ENCODE measurements at places on chromosomes 13 and 19. TPM values are rescaled to one million over a fixed set of nuclear protein-coding genes. Genes with fewer than 3 reads are reported as not detected.

Gene GDF15
- total RNA-seq, result not detected

Gene ZNF429
- total RNA-seq, result 17.9 TPM

Gene PALM
- 2.0 TPM for total RNA-seq

Gene PGLYRP1
- not detected for total RNA-seq

Gene FBN3
- not detected for total RNA-seq

Gene GAPDHS
- not detected for total RNA-seq

Gene CLEC4M
- not detected for total RNA-seq

Gene CACNG7
- total RNA-seq, result not detected

Gene C19orf73
- 2.2 TPM for total RNA-seq

Data from activated T-cell treated with anti-CD3 and anti-CD28 coated beads, Interleukin-2, amount 50 U/mL, for 72 hours (primary cell).